ENCODE measurements at places on chromosomes 3 and 15.

- no peak for DNase-seq
Observed at GRCh38 chr15:80779658-80780415, 667 bp downstream of the CEMIP start.

DNA sequence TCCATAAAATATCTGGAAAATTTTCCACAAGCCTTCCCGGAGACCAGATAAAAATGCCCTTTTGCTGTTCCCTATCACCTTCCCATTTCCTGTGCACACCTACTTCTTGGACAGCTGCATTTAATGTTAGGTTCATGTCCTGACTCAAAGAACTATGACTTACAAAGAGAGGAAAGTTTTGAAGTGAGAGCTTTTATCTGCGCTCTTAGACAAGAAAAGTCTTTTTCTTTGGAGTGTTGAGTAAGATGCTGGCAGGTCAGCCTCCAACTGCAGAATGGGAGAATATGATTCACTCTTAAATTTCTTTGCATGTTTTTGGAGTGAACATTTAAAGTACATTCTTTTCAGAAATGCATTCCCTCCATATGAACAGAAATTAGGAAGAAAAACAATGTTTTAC is 147.3 kb upstream of the DPH6 start:
- DNase-seq: no peak

DNA sequence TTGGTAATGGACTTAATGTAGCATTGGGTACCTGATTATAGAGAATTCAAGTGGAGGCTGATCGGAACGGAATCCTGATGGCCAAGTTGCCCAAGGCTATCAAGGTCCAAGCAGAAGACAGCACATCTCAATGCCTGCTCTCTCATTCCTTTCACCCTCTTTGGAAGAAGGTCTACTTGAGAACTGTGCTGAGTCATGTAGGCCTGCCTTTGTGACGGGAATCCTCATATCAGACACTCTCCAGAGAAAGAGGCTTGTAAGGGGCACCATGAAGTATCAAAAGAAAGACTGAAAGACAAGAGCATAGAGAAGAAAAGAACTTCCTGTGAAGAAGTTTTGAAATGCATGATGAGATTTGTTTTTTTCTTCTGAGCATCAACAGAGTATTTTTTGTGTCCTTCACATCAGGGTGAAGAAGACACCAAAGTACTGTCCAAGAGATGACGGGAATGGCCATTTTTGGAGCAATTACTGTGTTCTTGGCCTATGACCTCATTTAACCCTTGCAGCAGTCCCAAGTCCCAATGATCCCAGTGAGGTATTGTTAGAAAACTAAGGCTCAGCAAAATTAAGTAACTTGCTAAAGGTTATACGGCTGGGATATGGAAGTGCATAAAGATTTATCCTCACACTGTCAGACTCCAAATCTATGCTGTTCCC is 13.2 kb upstream of the LARP6 start:
- DNase-seq: no peak

- no peak for DNase-seq
Observed at GRCh38 chr3:12714278-12714677, 44.8 kb downstream of the TMEM40 start.

DNA sequence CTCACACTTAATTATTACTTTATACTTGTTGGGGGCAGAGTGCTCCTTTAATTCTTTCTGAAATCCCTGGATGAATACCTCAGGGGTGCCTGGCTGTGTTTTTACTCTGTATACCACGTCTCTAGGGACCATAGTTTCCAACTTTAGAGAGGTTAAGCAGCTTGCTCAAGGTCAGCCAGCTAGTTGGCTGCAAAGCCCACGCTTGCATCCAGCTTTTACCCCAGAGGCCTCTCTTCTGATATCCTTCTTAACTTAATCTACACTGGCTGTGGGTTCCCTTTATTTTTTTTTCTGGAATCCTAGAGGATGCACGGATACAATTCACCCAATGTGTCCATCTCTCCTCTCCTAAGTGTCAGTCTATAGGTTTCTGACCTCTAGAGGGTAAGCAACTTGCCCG is 1.4 kb downstream of the PDZRN3 start:
- no peak for DNase-seq

- DNase-seq: peak; percentile 84
Observed at GRCh38 chr15:66108483-66109265, 144.9 kb downstream of the MEGF11 start.

GRCh38 chr3:30341851-30342250 is 264.6 kb upstream of the TGFBR2 start:
- DNase-seq: no peak

- no peak for DNase-seq
Observed at GRCh38 chr3:144859161-144859560, 887.5 kb downstream of the DIPK2A start.

GRCh38 chr3:18423401-18424212 is 1.5 kb downstream of the SATB1 start:
- no peak for DNase-seq

DNA sequence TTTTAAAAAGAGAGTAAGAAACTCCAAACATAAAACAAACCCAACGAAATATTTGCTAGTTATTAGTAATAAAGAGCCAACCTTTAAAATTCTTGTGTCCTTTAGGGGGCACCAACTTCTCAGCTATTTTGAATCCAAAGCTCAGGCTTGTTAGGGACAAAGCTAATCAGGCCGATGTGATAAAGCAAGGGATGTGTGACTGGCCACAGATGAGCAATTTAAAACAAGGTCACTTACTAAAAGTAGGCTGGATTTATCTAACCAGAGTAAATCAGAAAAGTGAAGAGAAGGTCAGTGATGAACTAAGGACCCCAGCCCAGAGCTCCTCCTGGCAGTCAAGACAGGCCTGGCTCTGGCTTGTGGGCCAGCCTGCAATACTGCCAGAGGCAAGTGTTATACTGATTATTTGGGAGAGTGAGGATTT is 108.5 kb downstream of the CYP19A1 start:
- DNase-seq: no peak

DNA sequence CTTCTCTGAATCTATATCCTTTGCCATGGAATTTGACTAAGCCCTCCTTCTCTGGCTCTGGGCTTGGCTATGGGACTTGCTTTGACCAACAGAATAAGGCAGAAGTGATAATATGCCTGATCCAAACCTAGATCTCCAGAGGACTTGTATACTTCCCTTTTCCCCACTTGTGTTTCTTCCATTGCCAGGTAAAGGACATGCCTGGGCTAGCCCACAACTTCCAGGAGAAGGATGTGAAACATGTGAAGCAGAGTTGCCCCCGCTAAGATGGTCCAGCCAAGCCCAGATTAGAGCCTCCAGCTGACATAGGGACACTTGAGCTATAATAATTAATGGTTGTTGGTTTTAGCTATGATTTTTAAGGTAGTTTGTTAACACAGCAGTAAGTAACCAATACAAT is 55.1 kb downstream of the FOXB1 start:
- no peak for DNase-seq

GRCh38 chr3:32177702-32178198 is 60.7 kb upstream of the CMTM8 start:
- peak; percentile 39 for DNase-seq

GRCh38 chr3:183519891-183520290 is 35.6 kb downstream of the KLHL6 start:
- no peak for DNase-seq

DNA sequence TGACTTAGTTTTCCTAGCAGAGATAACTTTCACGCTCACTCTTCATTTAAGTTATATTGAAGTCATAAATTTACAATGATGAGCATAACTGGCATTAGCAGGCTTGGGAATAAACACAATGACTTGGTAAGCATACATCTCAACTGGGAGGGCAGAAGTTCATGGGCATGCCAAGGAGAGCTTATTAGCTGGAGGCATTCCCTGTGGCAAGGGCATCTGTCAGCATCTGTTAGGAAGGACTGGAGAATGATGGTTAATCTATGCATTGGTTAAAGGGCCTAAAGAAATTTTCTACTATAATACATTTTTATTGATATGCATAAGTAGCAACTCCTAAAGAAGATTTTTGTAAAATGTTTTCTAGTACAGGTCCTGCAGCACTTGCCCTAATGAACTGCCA is 52.4 kb downstream of the NEK11 start:
- no peak for DNase-seq

GRCh38 chr3:169305460-169305859 is 358.1 kb downstream of the MECOM start:
- no peak for DNase-seq

DNA sequence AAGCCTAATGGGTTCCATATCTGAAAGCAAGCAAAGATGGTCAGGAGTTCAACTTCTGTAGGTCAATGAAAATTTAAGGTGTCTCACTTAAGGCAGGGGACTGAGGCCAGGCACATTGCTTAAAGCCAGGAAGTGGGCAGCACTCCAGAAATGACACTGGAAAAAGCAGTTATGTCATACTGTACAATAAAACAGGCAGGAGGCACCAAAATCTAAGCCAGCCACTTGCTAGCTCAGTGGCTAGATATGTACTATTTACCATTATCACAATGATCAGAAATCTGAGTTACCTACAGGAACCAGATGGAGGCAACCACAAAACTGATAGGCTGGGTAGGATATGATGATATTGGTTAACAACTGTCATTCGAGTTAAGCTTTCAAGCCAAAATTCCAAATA is 57.3 kb downstream of the FRMD5 start:
- DNase-seq: no peak

GRCh38 chr3:33114622-33115023 is 809 bp downstream of the CRTAP start:
- no peak for DNase-seq

- no peak for DNase-seq
Observed at GRCh38 chr3:47016934-47017435, 37.5 kb downstream of the NBEAL2 start.

DNA sequence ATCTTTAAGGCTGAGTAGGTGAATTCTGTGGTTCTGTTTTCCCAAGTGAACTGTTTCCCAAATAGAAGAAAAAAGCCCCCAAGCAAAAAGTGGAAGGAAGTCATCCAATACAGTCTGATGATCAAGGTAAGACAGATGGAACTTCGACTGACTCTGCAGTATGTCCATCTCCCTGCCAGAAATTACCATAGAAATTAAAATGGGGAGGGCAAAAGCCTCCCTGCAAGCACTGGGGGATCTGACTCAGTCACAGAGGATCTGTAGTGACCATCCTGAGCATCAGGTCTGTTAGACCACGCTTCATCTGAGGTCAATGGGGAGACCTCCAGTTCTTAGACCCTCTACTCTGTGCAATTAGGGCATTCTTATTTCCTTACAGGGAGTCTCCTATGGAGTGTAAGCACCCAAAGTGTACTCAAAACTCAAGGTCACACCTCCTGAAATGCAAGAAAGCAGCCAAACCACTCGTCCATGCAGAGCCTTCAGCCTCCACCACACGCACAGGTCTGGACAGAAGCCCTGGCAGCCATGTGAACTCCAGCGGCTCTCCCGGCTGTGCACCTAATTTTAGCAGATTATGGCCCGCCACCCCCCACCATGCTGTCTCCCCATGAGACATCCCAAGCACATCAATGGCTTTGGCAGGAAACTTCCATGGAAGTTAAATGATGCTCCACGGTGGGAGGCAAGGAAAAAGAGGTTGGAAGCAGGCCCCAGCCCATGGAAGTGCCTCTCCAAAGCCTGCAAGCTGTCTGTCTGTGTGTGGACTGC is 348.7 kb downstream of the NTRK3 start:
- no peak for DNase-seq

GRCh38 chr3:119310071-119310470 is 15.9 kb downstream of the ARHGAP31 start:
- DNase-seq: no peak

DNA sequence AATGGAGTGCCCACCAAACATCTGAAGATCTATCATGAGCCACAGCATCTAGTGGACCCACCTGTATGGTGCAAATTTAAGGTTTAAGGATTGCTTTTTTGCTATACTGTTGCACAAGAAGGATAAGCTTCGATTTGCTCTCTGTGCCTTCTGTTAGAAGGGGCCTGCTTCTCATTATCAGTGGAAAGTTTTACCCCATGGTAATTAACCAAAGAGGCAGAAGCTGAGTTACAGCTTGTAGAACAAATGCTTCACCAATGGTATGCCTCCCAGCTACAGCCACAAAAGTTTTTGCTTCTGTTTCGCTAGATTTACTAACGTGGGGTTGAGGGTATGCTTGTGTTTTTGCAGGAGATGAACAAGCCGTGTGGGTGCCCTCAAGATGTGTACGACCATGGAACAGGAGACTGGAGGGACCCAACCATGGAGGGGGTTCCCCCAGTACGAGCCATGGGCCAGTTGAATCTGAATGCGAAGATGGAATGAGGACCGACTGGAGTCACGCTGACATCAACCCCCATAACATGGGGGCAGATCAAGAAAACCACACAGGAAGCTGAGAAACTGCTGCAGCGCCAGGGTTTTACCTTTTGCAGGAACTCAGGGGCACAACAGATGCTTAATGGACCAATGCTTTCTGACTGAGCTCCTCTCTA is 43.5 kb downstream of the ACAD9 start:
- DNase-seq: no peak

DNA sequence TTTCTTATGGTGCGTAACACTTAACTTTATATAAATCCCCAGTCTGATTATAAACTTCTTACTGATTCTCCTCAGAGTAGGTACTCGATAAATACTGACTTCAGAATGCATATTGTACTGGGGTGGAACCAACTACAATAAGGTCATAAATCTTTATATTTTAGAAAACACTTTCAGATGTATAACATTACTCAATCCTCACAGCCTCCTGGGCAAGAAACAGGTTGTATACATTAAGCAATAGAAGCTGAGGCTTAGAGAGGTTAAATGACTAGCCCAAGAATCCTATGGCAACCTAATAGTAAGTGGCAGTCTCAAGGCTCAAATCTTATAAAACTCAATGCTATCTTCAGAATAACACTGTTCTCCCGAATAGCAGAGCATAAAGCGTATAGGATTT is 9.1 kb downstream of the VPS13C start:
- DNase-seq: no peak

- no peak for DNase-seq
Observed at GRCh38 chr3:13022348-13023234, 50.6 kb downstream of the IQSEC1 start.

- no peak for DNase-seq
Observed at GRCh38 chr3:115293321-115293720, 146.2 kb upstream of the ZBTB20 start.

DNA sequence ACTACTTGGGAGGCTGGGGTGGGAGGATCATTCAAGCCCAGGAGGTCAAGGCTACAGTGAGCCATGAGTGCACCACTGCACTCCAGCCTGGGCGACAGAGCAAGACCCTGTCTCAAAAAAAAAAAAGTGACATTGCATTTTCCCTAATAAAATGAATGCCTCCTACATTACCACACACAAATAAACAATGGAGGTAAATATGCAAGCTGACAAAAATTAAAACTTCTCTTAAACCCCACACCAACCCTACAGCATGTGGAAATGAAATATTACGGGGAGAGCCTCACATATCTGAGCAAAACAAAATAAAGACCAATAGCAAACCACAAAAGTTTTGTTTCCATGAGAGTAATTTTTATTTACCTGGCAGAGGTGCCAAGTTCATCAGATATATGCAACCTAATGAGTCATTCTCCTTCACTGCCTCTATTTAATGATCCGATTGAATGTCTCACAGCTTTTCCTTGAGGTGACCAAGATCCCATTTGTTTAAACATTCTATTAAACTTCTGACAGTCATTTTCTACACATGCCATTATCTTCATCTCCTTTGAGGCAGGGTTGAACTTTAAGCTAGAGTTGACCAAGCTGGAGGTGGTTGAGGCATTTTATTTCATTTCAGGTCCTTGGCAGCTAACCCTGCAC is 9.4 kb upstream of the CAV3 start:
- no peak for DNase-seq

- DNase-seq: no peak
Observed at GRCh38 chr3:141795276-141795675, 32.1 kb downstream of the GRK7 start.

All from NCI-H1694 (cell line).